ENCODE measurements at places on chromosomes 11 and 22. TPM values are rescaled to one million over a fixed set of nuclear protein-coding genes. Genes with fewer than 3 reads are reported as not detected.

DNA sequence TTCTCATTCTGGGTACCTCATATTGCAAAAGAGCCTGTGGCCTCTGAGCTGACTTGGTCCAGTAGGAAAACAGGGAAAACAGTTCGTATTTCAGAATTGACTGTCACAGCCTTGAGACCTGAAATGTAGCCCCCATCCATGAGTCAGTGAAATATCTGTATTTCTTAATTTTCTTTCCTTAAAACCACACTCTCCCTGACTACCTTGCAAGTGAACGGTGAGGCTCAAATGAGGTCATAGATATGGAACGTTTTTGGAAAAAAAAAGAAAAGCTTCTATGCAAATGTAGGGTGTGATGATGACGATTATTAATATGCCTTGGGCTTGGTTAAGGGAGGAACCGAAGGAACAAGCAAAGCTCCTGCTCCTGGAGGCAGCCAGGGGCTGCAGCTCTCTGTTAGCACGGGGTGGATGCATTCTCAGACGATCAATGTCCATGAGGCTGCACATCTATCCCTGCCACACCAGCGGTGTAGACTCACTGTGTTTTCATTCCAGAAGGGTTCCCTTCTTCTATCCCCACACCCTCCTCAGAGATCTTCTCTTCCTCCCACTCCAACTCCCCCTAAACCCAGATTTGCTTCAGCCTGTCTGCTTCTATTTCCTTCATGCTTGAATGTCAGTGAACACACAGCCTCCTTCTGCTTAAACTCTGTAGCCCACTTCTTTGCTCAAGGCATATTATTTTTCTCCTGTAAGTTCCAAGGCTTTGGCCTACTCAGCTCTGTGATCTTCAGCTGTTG lies 29.2 kb upstream of the SCN3B start:
- no peak for DNase-seq

The KRTAP5-11 gene
- not detected for total RNA-seq

DNA sequence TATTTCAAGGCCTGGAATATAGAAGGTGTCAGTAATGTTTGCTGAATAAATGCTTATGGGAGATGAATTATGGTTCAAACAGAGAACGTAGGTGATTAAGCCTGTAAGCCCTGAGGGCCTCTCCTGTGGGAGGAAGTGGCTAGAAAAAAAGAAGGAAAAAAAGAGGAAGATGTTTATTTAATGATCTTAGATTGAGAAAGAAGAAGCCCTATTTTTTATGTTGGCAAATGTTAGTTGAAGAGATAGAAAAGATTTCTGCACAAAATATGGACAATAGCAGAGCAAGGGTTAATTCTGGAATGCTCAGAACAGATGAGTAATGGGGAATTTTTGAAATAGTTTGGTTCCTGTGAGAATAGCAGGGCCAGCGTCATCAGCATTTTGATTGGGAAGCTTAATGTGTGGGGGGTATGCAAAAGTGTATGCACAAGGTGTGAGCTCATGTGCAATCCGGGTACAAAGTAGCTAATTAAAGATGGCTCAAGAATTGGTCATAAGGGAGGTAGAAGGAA lies 95.7 kb downstream of the TEAD1 start:
- no peak for DNase-seq

GRCh38 chr11:93194673-93195291 lies 3.0 kb downstream of the SLC36A4 start:
- no peak for DNase-seq

DNA sequence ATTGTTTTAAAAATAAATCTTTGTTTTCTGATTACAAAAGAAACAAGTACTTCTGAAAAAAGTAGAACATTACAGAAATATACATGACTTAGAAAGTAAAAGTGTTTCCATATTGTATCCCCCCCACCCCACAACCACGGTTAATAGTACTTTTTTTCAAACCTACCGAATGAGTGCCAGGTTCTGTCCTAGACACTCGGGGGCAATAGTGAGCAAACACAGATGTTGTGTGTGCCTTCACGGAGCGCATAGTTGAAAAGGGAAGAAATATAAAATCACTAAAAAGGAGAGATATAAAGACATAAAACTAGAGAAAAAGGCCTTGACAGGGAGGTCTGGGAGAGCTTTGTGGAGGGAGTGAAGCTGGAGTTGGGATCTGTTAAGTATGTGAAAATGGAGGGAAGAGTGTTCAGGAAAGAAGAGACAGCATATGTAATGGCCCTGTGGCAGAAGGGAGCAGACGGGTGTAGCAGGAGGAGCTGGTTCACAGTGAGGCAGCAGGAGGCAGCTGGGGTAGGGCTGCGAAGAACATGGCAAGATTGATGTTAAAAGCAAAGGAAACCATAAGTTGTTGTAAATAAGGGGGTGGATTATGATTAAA lies 42.1 kb upstream of the ALX4 start:
- no peak for DNase-seq

GRCh38 chr22:30077279-30077880 lies 2.9 kb upstream of the HORMAD2 start:
- DNase-seq = no peak

- DNase-seq = no peak
These were observed 1022.5 kb downstream of the TBC1D22A start for GRCh38 chr22:47784991-47785390.

GRCh38 chr22:49086181-49086580 lies 741.5 kb downstream of the BRD1 start:
- no peak for DNase-seq

The NRIP3 gene
- 3.0 TPM for total RNA-seq

Data from activated naive CD4-positive, alpha-beta T cell treated with anti-CD3 and anti-CD28 coated beads for 36 hours (primary cell).